ENCODE measurements at places on chromosomes 16 and 17. TPM values are rescaled to one million over a fixed set of nuclear protein-coding genes. Genes with fewer than 3 reads are reported as not detected.

GRCh38 chr17:61128661-61129115 lies 271.0 kb upstream of the TBX2 start:
- no peak for DNase-seq

DNA sequence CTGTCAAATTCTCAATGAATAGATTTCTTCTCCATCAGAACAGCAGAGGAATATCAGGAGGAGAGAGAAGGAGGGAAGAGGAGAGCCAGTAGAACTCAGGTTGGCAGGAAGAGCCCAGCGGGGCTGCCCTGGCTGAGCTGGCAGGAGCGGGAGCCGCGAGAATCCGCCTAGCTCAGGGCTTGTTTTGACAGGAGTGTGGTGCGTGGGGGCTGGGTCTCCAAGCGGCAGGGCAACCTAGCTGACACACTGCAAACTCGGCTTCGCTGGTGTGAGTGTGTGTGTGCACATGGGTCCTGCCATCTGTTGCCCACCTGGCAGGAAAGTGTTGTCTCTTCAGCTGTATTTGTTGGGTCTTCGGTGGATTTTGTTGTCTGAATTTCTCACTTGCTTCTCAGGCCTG lies 27.9 kb upstream of the BCAR1 start:
- DNase-seq, result peak; percentile 34

The PIK3R5 gene
- total RNA-seq, result not detected

DNA sequence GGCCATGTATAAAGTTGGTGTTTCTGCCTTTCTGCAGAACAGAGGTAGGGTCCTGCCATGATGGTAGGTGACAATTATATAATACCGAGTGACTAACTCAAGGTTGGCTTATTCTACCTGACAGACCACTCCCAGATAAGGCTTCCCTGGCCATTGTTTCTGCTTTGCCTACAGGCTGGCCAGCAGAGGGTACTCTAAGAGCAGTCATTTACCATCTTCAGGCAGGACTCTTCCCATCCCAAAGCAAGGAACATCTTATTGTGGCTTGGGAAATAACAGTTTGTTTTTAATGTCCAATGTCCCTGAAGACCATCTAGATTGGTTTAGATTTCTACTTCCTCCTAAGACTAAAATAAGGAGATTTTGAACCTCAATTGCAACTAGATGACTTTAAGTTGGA lies 74.1 kb downstream of the SNX11 start:
- DNase-seq, result peak; percentile 69

GRCh38 chr17:34081269-34081668 lies 173.8 kb upstream of the CCL2 start:
- DNase-seq, result peak; percentile 25

The EPX gene
- total RNA-seq, result not detected

The ZNF597 gene
- total RNA-seq, result not detected
